Activated CD4-positive, alpha-beta T cell treated with anti-CD3 and anti-CD28 coated beads, Interleukin-2, Interleukin-4, amounts not matched to agents 100 ng/mL and 50 ng/mL, durations not matched to agents 16 hours and 8 hours (primary cell): ENCODE measurements at places on chromosomes 5 and 9.

DNA sequence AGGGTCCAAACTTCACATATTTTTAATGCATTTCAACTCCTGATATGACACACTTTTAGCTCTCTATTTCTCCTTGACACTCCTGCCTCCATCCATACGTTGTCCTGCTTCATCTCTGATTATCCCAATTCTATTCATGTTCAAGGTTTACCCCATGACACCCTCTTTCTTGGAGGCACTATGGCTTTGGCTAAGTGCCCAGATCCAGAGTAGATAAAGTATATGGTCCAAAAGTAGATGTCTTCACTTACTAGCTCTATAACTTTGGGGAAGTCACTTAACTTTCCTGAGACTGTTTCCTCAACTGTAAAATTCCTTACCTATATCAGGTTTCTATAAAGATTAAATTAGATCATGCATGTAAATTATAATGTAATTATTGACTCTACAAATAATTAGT, 36.1 kb downstream of the SLC22A5 start:
- no peak for DNase-seq

GRCh38 chr9:79357194-79357593, 214.6 kb upstream of the TLE4 start:
- no peak for DNase-seq

DNA sequence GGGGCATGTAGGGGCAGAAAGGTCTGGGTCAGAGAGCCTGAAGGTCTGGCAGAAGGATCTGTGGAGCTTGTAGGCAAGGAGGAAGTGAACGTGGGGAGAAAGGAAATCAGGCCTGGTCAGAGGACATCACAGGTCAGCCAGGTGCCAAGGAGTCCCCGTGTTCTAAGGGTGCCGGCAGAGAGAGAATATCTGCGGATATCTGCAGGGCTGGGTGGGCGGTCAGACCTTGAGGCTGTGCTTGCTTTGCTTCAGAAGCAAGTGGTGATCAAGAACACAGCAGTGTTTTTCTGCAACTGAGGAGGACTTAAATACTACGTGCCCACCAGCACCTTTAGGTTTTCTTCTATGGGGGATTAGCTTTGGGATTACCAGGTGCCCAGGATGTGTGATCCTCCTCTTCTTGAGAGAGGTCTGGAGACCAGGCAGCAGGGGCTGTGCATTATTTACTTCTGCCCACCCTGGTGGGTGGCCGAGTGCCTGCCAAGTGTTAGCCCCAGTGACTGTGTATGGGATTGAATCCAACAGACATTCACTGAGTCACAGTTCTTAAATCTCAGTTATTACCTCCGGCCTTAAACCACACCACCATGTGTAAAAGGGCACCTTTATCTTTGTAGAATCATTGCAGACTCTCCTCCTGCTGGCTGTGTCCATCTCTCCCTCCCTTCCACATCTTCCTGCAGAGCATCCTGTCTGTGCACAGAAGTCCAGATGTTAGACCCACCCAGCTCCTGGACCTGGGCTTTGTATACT, 12.5 kb upstream of the SHB start:
- DNase-seq: no peak

GRCh38 chr5:39076757-39077728, 2.8 kb upstream of the RICTOR start:
- DNase-seq: peak; percentile 22

DNA sequence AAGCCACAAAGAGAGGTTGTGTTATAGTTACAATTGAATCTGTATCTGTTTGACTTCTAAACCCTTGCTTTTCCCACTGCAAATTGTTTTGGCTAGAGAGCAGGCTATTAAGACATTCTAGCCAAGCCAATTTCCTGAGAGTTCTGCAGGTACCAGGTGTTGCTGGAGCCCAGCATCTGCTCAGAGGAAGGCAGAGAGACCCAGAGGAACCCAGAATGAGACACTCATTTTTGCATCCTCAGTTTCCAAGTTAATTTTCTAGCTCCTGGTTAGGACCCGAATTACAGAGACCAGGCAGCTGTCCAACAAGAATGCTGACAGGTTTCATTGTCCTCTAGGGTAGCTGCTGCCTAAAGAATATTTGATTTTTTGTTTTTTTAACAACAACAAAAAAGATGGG, 266.2 kb downstream of the TRIM32 start:
- DNase-seq: no peak

GRCh38 chr9:98083566-98084183, 27.1 kb downstream of the NANS start:
- no peak for DNase-seq

GRCh38 chr9:76651119-76651705, 113.0 kb upstream of the PCA3 start:
- DNase-seq: no peak

GRCh38 chr9:36039696-36040095, 3.0 kb downstream of the RECK start:
- no peak for DNase-seq

GRCh38 chr5:26805076-26805475, 233.3 kb downstream of the CDH9 start:
- no peak for DNase-seq

DNA sequence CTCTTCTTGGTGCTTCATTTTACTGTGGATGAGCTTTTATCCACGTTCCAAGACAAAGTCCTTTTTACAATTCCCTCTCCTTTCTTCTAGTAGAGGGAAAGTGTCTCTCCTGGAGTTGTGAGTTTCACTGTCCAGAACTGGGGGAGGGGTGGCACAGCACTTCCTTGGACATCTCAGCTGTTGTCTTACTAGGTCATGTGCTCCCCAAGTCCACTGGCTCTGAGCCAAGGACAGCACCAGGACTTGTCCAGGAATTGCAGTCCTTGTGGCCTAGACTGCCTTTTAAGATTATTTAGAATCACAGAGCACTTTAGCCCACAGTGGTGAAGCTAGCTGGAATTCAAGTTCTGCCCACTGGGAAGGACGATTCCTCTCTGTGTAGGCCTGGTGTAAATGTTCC, 700.2 kb upstream of the PTPRD start:
- DNase-seq: no peak

DNA sequence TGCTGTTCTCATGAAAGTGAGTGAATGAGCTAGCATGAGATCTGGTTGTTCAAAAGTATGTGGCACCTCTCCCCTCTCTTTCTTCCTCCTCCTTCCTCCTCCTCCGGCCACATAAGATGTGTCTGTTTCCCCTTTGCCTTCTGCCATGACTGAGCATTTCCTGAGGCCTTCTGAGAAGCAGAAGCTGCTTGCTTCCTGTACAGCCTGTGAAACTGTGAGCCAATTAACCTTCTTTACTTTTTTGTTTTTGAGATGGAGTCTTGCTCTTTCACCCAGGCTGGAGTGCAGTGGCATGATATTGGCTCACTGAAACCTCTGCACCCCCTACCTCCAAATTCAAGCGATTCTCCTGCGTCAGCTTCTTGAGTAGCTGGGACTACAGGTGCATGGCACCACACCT, 6.1 kb downstream of the S100Z start:
- peak; percentile 63 for DNase-seq

DNA sequence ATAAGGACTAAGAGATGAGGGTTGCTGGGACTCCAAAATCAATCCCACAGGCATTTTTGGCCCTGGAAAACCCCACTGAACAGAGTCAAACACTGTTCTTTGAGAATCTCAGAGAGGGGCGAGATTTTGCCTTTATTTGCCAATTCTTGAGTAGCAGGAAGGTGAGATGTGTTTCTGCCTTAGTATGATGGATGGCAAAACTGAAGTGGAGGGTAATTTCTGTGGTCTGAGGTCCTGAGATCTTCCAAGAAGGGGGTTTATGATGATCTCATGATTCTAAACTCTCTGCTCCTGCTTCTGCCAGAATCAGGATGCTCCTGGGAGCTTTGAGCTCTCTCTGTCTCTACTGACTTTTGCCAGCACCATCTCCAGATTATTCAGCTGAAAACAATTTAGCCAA, 174.8 kb upstream of the CLINT1 start:
- DNase-seq: no peak

DNA sequence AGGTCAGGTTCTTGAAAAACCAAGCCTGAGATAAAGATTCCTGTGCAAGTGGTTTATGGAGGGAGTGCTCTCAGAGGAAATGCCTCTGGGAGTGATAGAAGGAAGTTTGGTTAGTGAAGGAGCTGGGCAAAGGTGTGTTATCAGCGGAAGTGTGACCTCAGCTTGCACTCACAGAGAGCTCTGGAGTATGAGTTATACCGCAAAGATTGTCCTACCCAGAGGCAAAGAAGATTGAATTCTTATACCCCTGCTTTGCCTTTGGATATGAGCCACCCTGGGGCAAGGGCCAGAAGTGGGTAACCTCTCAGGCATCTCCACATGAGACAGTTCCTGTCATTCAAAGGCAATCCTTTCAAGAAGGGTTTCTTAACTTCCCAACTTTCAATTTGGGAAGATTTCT, 145.6 kb downstream of the MUSK start:
- DNase-seq: no peak

GRCh38 chr9:83599071-83599470, 23.9 kb upstream of the IDNK start:
- no peak for DNase-seq

DNA sequence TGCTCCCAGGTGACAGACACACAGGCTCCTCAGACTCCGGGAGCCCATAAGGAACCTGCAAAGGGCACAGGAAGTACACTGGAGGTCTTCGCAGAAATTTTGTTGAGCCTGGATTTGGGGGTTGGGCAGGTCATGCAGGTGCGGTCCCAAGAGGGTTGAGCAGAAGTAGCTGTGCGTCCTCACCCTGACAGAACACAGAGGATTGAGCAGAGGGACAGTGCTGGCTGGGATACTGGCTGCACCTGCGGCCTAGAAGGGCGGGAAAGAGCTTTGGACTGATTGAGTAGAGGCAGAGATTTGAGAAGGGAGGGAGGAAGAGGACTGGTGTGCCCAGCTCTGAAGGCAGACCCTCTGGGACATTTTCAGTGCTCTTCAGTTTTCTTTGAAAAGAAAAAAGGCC, 65.4 kb downstream of the PTPDC1 start:
- DNase-seq: no peak

DNA sequence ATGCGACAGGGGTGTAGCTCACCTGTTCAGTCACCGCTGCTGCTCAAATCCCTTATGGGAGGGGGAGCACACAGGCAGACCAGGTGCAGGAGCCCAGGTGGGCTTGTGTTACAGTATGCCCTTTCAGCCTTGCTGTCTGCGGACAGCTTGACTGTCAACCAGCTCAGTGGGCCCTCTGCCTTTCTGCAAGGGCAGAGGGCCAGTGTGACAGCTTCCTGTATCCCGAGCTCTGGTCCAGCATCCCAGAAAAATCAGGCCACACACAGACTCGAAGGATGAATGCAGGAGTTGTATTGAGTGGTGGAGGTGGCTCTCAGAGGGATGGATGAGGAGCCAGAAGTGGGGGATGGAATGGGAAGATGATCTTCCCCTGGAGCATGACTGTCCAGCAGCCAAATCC, 172.2 kb downstream of the C5orf15 start:
- DNase-seq: no peak

DNA sequence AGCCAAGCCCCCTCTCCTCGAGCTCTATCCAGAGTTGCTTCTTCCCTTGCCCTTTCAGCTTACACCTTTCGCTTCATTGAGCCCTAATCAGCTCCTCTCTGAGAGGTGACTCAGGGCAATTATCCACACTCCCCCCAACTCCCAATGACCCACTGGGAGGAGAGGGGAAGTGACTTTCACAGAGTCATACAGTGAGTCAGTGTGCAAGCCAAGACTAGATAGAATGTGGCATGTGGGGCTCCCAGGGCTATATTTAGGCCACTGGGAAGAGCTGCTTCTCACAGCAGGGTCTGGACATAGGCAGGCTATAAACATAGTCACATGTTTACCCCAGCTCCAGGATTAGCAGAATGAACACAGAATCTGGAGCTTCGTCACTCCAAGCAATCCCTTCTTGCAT, 57.4 kb downstream of the NRG2 start:
- no peak for DNase-seq

DNA sequence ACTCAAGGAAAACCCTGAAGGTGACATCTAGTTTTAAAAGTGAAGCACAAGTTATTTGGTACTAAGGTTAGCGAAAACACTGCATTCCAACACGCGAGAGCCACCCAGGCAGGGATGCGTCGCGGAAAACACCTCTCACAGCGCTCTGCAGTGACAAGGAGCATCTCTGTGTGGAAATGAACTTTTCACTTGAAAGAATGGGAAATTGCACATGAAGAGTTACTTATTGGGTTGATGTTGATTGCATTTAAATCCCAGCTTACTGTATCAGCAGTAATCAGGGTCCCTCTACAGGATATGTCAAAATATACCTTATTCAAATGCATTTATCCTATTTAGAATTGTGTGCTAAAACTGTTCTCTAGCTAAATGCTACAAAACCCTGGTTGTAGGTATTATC, 144.4 kb downstream of the BNC2 start:
- DNase-seq: no peak

- DNase-seq: no peak
These were observed 7.5 kb downstream of the TMEM250 start for GRCh38 chr9:136111190-136111589.

DNA sequence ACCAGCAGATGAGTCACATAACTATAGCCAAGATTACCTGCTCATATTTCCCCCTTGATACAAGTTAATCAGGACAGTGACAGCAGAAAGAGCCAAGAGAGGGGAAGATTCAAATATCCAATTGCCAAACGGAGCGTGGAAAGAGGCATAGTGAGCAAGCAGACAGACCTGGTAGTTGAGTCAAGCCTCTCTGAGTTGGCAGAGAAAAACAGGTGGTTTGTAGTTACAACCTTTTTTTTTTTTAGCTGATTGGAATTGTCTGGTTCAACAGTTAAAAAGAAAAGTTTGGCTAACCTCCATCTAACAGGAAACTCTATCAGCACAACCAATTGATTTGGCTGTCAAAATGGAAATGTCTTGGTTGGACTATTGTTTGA, 272.1 kb downstream of the TLE1 start:
- DNase-seq: no peak

DNA sequence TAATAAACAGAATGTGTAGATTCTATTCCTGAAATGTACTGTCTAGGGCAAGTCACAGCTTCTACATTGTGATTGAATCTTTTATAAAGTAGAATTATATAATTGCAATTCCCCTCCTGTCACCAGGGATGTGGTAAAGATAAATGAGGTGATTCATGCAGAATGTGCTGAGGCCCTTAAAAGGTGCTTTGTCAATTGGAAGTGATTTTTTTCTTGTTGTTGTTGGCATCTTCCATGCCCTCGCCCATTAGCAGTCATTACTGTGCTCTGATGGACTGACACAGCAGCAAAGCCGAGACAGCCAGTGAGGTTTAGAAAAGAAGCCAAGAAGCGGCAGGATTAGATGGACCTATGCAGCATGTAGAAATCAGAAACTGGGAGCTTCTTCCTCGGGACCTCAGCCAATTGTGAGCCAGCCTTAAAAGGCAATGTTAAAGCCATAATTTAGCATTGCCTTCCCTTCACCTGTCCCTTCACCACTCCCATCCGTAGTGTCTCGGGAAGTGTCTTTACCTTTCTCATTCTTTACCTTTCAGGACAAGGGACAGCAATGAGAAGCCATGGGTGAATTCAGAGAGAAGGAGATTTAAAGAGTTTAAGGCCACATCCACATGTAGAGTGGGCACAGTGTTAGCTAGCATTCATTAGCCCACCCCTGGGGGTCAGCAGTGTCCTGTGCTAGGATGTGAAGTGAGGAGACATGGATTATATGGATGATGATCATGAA, 257.8 kb downstream of the PLK2 start:
- DNase-seq: no peak

GRCh38 chr9:72022841-72023240, 37.6 kb downstream of the C9orf57 start:
- no peak for DNase-seq
